C1 segment of cervical spinal cord (tissue), 14 donors: ENCODE measurements at places on chromosomes 3 and 15.

GRCh38 chr15:45328663-45329062 is 49.7 kb downstream of the GATM start:
- DNase-seq = no peak

DNA sequence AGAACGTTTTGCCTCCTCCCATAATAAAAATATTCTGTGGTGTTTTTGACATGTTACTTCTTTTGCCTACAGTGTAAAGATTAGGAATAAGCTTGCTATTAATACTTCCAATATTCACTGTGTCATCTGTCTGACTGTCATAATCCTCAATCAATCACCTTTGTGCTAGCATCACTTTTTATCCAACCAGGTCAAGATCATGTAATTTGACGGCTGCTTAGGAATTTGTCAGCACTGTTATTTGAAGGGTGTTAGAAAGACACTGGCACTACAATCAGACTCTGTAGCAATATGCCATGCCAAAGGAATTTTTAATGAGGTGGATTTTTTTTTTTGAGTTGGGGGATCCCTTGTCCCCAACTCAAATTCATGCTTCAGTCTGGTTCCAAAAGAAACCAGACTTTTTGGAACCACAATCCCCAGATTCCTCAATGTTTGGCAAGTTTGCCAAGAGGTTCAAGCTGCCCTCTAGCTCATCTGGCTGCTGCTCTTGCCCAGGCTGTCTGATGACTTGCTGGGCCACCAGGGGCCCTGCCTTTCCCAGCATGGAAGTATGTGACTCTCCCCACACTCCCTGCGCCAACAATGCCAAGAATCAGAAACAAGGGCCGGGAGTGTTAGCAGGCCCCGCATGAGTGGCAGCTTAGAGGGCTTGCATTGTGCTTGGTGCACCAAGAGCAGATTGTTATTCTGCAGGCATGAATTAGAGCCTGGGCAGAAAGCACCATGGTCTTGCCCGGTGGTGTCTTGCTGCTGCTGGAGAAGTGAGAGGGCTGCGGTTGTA is 58.6 kb upstream of the TSC22D2 start:
- peak; percentile 36 for DNase-seq

- DNase-seq = no peak
These were observed 398.9 kb upstream of the THBS1 start for GRCh38 chr15:39181940-39182339.

DNA sequence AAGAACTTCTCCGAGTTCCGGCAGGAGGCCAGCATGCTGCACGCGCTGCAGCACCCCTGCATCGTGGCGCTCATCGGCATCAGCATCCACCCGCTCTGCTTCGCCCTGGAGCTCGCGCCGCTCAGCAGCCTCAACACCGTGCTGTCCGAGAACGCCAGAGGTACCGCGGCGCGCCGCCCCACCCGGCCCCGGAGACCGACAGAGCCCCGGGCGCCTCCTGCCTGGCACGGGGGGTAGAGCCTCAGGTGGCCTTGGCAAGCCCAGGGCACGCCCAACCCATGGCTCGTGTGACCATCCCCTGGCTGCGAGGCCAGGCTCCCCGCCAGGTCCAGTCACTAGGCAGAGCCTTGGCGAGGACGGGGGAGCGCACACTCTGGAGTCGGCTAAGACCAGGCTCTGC is 134.1 kb downstream of the LRRK1 start:
- DNase-seq = no peak

GRCh38 chr15:68638953-68639515 is 60.2 kb downstream of the CORO2B start:
- DNase-seq = no peak

GRCh38 chr15:23828786-23829185 is 141.7 kb upstream of the NDN start:
- DNase-seq = no peak

DNA sequence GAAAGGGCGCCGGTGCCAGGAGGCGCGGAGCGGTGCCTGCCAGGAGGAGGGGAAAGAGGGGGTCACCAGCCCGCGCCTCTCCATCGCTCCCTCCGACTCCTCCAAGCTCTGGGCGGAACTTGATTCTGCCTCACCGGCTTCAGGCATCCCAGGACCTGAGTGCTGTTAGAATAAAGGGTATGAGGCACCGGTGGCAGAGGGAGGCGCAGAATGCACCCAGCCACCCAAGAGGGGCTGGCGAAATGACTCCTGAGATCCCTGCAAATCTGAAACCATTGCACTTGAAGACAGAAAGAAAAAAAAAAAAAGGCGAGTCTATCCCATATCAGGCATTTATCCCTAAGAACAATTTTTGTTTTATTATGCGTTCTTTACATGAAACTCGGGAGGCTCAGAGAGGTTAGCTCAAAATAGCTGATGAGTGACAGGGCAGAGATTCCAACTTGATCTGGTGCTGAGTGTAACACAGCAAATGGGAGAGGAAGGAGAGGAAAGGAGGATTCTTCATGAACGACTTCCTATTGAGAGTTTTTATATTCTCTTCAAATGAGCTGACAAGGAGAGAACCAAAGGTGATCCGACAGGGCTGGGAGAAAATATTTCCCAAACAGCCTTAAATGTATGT is 157.0 kb upstream of the FRMD4B start:
- no peak for DNase-seq

- DNase-seq = no peak
These were observed 2.2 kb downstream of the RBP1 start for GRCh38 chr3:139537361-139537760.

DNA sequence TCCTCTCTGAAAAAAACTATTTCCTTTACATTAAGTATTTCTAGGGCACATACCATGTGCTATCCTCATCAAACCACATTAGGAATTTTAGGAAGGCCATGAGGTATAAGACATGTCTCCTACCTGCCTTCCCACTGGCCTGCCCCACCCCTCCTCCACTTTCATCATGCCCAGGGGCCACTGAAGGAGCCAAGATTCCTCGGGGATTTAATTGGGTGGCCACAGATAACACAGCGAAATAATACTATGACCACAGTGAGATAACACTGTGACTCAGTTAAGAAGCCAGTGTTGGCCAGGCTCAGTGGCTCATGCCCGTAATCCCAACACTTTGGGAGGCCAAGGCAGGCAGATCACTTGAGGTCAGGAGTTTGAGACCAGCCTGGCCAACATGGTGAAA is 9.8 kb upstream of the BMF start:
- DNase-seq = no peak

DNA sequence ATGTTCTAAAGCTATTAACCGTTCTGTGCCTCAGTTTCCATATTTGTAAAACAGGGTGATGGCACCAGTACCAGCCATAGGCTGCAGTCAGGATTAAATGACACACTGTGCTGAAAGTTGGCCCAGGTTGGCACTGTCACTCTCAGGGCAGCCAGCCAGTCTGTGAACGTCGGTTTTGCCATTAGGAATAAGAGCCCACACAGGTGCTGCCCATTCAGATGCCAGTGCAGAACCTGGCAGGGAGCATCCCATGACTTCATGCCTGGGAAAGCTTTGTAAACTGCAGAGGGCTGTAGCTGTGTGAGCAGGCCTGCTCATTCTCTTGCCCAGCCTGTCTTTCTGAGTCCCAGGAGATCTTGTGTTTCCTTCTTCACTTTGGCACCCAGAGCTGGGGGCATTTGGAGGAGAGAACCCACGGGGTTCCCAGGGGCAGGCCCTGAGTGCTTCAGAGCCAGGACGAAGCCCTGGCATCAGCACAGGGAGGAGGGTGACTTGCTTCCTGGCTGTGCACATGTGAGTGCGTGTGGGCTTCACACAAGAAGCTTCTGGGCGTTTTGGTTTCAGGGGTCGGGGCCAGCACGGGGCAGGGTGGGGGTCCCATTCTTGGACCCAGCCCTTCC is 46.9 kb downstream of the ZNF710 start:
- no peak for DNase-seq

- no peak for DNase-seq
These were observed 30.4 kb upstream of the FXR1 start for GRCh38 chr3:180882115-180882514.

DNA sequence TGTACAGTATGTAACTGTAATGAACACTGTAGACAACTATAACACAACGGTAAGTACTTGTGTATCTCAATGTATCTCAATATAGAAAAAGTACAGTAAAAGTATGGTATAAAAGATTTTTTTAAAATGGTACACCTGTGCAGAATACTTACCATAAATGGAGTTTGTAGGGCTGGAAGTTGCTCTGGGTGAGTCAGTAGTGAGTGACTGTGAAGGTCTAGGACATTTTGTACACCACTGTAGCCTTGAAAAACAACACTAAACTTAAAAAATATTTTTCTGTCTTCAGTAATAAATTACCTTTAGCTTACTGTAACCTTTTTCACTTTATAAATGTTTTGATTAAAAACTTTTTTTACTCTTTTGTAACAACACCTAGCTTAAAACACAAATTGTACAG is 142.9 kb downstream of the ATG7 start:
- no peak for DNase-seq

DNA sequence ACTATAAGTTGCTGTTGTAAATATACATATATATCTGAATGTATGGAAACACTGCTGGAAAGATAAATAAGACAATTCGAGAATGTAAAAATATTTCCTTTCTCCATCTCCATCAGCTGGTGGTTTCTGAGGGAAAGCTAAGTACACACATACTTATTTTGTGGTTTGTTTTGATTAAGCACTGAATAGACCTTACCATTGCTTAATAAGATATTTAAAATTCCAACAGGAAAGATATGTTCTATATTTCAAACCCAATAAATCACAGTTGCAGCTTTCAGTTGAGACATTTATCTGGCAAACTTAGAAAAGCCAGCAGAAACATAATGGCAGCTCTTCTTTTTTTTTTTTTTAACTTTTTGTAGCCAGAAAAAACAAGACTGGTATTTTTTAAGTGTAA is 160.4 kb downstream of the VGLL3 start:
- no peak for DNase-seq

GRCh38 chr15:96544162-96544756 is 213.8 kb downstream of the NR2F2 start:
- no peak for DNase-seq

DNA sequence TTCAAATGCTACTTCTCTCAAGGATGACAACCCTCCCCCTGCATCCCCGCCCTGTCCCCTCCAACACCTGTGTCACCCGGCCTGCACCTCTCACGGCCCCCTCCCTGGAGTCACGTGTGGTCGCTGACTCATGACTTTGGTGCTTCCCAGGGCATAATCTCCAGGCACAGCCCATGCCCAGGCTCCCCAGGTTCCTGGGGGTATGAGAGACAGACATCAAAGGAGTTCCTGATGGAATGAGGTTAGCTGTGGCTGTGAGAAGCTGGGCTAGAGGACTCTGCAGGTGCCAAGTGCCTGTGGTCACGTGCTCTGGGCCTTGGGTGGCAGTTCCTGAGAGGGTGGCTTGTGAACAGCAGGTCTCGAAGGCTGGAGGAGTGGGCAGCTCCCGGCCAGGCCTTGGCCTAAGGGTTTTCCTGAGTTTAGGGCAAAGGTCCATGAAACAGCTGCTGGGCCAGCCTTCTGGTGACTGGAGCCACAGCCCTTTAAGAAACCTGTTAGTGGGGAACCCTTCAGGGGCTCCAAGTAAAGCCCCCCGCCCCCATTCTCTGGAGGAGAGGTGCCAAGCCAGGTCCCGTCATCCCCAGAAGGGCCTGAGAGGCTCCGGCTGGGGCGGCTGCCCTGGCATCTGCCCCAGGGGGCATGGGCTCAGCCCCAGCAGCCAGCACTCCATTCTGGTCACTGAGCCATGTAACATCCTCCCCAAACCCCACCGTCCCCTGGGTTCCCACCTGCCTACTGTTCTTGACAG is 230.0 kb downstream of the XXYLT1 start:
- DNase-seq = no peak

- DNase-seq = no peak
These were observed 157.7 kb downstream of the SMAD6 start for GRCh38 chr15:66859688-66860253.

DNA sequence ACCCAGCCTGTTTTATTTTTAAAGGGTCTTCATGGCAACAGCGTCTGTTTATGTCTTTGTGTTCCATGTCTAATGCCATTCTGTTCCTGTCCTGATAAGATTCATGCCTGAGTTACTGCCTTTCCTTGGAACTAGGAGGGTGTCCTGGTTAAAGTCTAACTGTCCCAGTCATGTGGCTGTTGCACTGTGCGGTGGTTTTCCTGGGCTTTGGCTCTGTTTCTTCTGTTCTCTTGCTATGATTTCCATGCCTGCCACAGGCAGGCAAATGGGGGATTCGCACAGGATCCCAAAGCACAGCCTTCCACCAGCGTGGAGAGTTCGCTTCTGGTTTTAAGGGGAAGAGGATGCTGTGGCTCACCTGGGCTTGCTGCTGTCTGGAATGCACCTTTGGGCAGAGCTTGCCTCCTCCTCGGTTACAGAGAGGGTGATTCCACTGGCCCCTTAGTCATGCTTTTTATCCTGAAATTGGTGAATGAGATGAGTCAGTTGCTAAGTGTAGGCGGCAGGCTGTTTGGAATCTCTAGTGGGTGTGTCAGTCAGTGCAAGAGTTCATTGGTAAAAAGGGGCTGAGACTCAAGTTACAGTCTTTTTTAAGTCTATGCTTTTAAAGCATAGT is 86.8 kb downstream of the CCK start:
- no peak for DNase-seq

GRCh38 chr3:13708871-13709595 is 160.1 kb downstream of the FBLN2 start:
- DNase-seq = no peak

GRCh38 chr3:112519424-112520001 is 20.2 kb upstream of the BTLA start:
- no peak for DNase-seq

DNA sequence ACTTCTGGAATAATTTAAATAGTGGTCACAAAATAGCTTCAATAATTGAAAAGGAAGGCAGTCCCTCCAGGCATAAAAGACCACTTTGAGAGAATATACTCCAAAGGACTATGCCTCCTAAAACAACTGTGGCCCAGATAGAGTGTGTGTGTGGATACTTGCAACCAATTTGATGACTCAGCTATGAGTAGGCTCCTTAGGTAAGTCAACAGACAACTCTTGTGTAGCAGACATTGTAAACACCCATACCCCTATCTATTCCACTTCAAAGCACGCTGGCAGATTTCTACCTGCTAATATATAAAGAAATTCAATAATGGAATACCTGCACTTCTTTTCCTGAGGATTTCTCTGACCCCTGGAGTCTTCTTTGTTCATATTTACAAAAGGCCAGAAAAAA is 254.5 kb downstream of the NEK10 start:
- no peak for DNase-seq

GRCh38 chr15:77457191-77457904 is 36.7 kb downstream of the HMG20A start:
- no peak for DNase-seq

GRCh38 chr3:30222441-30222840 is 384.0 kb upstream of the TGFBR2 start:
- no peak for DNase-seq

DNA sequence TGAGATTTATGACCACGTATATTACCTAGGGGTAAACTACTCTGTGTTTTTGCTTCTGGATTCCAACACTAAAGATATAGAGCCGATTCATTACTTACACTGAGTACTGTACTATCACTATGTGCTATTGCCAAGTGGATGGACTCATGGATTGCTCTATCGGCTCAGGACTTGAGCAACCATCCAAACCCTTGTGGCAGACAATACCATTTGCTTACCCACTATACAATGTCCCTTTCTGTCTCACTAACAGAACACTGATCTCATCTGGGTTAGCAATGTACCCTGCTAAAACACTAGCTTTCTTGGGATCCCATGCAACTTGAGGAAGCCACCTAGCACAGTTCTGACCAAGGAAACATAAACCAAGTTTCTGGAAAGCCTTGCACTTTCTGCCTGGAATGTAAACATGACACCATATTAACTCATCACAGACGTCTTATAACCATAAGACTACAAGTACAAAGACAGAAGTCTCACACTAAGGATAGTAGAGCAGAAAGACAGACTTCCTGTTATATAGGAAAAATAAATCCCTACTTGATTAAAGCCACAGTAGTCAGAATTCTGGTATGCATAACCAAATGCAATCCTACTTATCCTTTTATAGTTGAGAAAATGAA is 38.6 kb downstream of the HACD2 start:
- no peak for DNase-seq
